ENCODE measurements at places on chromosomes 1 and 21. TPM values are rescaled to one million over a fixed set of nuclear protein-coding genes. Genes with fewer than 3 reads are reported as not detected.
A peak's percentile ranks its signal among the peaks of the same experiment; 100 is the strongest.

The TIMM17A gene
- 45.7 TPM for total RNA-seq

The KRTAP13-2 gene
- not detected for total RNA-seq

DNA sequence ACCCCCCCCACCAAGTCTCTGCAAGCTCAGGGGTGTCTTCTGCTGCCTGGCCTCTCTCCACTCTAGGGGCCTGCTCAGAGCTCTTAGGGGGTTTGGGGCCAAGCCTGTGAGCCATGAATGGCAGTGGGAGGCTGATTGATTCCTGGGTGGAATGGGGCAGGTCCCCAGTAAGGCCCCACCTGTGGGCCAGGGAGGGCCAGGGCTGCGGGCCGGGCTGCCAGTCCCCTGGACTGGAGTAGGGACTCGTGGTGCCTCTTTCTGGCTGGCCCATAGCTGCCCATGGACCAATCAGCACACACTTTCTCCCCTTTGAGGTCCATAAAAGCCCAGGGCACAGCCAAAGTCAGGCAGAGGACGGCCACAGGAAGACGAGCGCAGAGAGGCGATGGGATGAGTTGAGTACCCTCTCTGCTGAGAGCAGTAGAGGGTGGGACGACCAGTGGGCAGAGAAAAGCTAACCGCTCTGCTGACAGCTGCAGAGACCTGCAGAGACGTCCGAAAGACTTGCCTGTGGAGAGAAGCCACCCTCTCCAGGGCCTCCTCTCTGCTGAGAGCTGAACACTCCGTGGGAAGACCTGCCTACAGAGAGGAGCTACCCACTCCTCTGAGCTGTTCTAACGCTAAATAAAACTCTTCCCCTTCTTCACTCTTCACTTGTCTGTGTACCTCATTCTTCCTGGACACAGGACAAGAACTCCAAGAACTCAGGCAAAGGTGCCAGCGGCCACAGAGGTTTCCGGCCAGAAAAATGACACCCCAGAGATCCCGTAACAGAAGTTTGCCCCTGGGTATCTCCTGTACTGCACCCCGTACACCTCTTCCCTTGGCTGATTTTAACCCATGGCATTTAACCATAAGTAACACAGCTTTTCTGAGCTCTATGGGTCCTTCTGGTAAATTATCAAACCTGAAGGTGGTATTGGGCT lies 38.2 kb upstream of the TARDBP start:
- DNase-seq = no peak
- H3K36me3 ChIP-seq = no peaks in the 10 kb centered on the region
- H3K27me3 ChIP-seq = peaks cover 5% of the 10 kb centered on the region
- H3K4me3 ChIP-seq = no peak overlapping the region
- peaks cover 10% of the 10 kb centered on the region for H3K4me1 ChIP-seq

GRCh38 chr1:16055613-16056520 lies 12.3 kb downstream of the CLCNKB start:
- peaks cover 14% of the 10 kb centered on the region for H3K27me3 ChIP-seq
- peak; percentile 87 for DNase-seq
- no peaks in the 10 kb centered on the region for H3K4me1 ChIP-seq
- no peak overlapping the region for H3K27ac ChIP-seq

GRCh38 chr1:28143496-28144202 lies 32.8 kb downstream of the PTAFR start:
- no peak overlapping the region for H3K4me3 ChIP-seq
- DNase-seq = no peak
- H3K36me3 ChIP-seq = no peaks in the 10 kb centered on the region
- H3K27ac ChIP-seq = no peak overlapping the region

- DNase-seq = no peak
- H3K27ac ChIP-seq = no peak overlapping the region
- no peak overlapping the region for H3K4me3 ChIP-seq
These were observed 25.2 kb downstream of the ANP32E start for GRCh38 chr1:150210706-150211105.

- no peaks in the 10 kb centered on the region for H3K36me3 ChIP-seq
- H3K27me3 ChIP-seq = no peaks in the 10 kb centered on the region
- DNase-seq = no peak
- no peak overlapping the region for H3K4me3 ChIP-seq
These were observed 351.6 kb upstream of the B3GALT2 start for GRCh38 chr1:193538003-193538354.

- peaks cover 16% of the 10 kb centered on the region for H3K4me1 ChIP-seq
- DNase-seq = peak; percentile 99
- H3K27ac ChIP-seq = peak within 1 kb of the TSS; percentile 98
These were observed at the start of gene CRYZL1 for GRCh38 chr21:33641352-33642026. CRYZL1 (minus strand) TSS chr21:33641741; CDS start chr21:33631551, 10,190 bp downstream.

DNA sequence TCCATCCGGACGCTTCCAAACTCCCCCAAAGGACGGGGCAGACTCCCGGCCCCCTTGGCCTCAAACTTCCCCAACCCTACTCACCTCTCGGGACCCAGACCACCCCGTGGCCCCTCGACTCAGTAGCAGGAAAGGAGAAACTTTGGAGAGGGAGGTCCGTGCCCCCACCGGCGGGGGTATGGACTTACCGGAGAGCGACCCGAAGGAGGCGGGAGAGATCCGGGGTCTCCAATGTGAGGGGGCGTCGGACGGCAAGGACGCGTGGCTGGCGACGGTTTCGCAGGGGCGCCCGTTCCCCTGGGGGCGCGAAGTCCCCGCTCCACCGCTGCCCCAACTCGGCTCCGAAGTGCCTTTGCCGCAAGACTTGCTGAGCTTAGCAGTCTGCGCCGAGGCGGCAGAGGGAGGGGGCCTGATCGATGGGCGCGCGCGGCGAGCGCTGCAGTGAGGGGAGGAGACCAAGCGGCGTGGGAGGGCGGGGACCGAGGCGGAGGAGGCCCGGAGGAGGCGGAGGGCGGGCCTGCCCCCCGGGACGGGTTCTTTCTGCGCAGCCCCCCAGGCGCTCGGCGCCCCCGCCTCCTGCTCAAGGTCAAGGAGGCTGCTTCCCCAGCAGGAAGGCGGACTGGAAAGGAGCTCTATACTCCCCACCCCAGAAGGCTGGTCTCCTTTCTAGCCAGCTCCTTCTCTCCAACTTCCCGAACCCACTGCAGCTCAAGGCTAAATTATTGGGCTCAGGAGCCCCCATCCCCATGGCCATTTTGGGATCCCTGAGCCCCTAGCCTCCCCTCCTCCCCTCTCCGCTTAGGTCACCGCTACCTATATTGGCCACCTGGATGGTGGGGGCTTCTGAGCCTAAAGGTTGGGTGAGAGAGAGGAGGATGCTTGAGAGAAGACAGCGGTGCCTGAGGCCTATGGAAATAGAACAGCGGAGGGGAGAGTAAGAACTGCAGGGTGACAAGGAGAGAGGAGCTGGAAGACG lies at the start of gene SYT2:
TSS of gene SYT2 (minus strand) at position 385 of the 976 bp plus-strand sequence. CDS start 104,682 bp downstream, outside the sequence.
- H3K4me3 ChIP-seq = peak within 1 kb of the TSS; percentile 65
- no peak within 1 kb of the TSS for H3K27ac ChIP-seq
- no peaks in the 10 kb centered on the region for H3K36me3 ChIP-seq
- H3K4me1 ChIP-seq = peaks cover 25% of the 10 kb centered on the region
- peak; percentile 57 for DNase-seq

DNA sequence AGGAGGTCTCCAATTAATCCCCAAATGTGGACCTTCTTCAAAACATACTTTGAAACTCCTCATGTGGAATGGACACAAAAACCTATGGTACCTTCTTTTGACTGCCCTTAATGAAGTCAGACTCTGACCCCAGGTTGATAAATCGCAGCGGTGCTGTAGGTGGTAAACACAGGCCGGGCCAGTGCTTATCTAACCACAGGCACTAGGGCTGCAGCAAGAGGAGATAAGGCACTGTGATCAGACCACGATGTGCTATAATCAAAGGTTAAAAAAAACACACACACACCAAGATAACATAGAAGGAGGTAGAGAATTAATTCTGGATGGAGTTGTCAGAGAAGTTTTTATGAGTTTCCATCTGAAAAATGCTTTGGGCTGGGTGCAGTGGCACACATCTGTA lies 52.3 kb upstream of the SIPA1L2 start:
- no peak overlapping the region for H3K4me3 ChIP-seq
- no peak for DNase-seq
- no peak overlapping the region for H3K27ac ChIP-seq
- H3K27me3 ChIP-seq = peaks cover 5% of the 10 kb centered on the region

DNA sequence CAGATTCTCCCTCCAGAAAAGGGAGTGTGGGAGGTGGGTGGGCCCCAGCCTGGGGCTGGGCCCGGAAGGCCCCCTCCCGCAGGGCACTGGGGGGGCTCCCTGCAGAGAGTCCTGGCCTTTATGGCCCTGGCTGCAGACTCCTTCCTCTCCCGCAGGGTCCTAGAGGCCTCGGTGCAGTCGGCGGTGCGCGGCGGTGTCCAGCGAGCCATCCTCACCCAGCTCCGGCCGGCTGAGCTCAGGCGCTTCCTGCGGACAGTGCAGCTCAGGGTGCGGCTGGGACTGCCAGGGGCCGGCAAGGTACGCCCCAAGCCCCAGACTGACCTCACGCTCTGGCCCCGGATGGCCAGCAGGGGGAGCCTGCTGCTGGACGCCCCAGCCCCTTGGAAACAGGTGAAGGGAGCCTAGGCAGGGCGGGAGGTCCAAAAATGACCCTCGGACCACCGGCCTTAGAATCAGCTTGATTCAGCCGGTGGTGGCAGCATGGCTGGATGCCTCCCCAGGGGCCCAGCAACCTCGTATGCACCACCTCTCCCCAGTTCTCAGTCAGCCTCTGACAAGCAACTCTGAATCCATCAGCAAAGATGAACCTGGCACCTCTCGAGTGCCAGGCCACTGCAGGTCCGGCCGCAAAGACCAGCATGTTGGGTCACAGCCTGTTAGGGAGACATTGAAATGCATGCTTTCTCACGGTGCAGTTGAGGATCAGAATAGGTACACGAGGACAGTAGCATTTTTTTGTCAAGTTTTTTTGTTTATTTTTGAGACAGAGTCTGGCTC lies 20.6 kb downstream of the MTHFR start:
- peak; percentile 72 for DNase-seq
- H3K27ac ChIP-seq = no peak overlapping the region
- H3K4me3 ChIP-seq = no peak overlapping the region
- no peaks in the 10 kb centered on the region for H3K4me1 ChIP-seq
- no peaks in the 10 kb centered on the region for H3K36me3 ChIP-seq
